Naive thymus-derived CD4-positive, alpha-beta T cell (primary cell): ENCODE measurements at places on chromosomes 4 and X.

- DNase-seq, result peak; percentile 23
Observed at GRCh38 chrX:9677098-9677739, 88.4 kb downstream of the GPR143 start.

GRCh38 chr4:72701987-72702819 lies 133.2 kb upstream of the ADAMTS3 start:
- DNase-seq, result peak; percentile 26

GRCh38 chr4:118751629-118752323 lies 66.6 kb downstream of the METTL14 start:
- DNase-seq, result no peak

DNA sequence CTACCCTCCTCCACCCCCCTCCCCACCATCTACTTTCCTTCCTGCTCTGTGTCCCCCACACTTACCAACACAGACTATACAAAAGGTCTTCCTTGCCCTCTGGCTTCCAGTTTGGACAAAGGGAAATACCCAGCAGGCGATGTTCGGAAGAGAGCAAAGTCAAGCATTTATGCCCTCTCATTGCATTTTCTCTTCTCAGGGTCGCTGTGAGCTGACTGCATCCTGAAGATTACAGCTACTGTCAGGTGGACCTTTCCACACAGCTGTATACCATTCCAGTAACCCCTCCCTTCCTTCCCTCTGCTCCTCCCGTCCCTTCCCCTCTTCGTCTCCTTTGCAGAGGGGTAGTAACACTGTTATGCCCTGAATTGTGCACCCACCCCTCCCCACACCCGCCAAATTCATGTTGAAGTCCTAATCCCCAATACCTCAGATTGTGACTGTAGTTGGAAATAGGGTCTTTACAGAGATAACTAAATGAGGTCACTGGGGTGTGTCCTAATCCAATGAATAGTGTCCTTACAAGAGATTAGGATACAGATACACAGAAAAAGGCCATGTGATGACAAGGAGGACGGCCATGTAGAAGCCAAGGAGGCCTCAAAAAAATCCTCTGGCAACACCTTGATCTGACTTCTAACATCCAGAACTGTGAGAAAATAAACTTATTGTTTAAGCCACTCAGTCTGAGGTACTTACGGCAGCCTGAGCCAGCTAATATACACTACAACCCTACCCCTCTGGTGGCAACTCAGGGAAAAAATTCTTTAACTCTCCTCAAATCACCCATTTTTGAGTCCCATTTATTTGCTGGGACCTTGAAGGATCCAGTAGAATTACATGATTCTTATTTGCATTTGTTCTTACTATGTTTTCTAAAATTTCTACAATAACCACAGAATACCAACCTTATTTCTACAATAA lies 11.7 kb downstream of the MORF4L2 start:
- no peak for DNase-seq

DNA sequence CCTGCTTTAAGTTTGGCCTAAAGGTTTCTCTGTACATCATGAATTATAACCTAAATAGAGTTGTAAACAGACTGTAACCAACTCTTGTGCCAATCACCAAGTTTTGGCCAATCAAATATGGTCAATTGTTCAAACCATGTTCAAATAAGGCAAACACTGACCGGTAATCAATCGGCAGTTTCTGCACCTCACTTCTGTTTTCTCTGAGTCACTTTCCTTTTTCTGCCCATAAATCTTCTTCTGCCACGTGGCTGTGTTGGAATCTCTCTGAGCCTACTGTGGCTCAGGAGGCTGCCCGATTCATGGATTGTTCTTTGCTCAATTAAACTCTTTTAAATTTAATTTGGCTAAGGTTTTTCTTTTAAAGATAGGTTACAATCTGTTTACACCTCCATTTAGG lies 16.5 kb upstream of the ENPP6 start:
- no peak for DNase-seq
